ENCODE measurements at places on chromosomes 4 and X. TPM values are rescaled to one million over a fixed set of nuclear protein-coding genes. Genes with fewer than 3 reads are reported as not detected.

DNA sequence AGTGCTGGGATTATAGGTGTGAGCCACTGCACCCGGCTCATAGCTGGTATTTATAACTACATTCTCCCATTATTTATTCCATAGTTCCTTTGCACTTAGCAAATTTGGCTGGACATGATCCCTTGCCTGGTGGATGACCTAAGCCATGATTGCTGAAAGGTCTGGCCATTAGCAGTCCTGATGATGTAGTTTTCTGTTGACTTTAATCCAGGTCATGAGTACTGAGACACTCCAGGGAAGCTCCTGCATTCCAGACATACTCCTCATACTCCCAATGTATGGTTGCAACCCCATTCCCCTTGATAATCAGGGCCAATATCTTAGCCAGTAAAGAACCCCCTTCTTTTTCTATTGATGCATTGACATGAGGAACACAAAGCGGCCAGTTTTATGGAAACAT, 24.4 kb upstream of the MGST2 start:
- no peak for DNase-seq

The FGD1 gene
- 0.20 TPM for total RNA-seq

DNA sequence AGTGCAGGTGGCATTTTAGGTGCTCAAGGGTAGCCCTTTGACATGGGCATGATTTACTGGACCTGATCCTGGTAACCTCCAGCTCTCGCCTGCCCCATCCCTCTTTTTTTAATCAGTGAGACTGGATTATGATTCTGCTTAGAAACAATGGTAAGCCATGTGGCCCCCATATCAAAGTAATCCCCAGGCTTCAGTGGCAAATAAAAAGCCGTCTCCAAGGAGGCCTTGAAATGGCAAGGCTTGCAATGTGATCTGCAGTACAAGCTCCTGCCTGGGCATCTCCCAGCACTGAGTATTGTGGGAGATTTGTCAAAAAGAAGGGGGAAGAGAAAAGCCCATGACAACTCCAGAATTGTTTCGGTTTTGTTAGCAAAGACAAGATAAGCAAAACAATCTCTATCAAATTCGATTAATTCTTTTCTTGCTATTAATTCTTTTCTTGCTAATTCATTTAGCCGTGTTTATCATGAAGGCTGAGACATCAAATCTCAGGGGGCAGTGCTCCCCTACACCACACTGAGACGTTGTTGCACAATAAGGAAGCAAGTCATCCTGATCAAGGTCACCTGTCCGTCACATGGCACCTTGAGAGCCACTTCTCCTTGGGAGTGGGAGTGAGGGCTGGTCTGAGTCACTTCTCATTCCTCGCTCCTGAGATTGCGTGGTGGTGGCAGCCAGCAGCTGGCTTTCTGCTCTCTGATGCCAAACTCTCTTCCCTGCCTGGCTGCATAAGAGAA, 312.7 kb upstream of the GATB start:
- no peak for DNase-seq

DNA sequence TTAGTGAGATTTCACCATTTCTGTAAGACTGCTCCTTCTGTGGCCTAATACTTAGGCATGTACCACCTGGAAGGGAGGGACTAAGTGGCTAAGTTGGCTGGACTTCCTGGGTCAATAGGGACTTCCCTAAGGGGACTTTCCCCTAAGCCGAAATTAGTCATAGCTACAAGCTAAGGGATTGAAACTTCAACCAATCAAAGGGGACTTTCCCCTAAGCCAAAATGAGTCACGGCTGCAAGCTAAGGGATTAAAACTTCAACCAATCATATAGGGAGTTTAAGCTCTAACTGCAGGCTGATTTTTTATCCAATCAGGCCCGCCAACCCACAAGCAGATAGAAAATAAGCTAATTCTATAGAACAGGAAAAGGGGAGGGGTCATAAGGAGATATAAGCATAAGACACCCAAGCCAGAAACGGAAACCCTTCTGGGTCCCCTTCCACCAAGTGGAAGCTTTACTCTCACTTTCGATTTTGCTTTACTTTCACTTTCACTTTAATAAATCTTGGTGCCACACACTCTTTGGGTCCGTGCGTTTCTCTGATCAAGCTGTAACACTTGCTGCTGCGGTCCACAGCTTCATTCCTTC, 382.8 kb downstream of the KLHL4 start:
- no peak for DNase-seq

The SLC9B1 gene
- 2.1 TPM for total RNA-seq

DNA sequence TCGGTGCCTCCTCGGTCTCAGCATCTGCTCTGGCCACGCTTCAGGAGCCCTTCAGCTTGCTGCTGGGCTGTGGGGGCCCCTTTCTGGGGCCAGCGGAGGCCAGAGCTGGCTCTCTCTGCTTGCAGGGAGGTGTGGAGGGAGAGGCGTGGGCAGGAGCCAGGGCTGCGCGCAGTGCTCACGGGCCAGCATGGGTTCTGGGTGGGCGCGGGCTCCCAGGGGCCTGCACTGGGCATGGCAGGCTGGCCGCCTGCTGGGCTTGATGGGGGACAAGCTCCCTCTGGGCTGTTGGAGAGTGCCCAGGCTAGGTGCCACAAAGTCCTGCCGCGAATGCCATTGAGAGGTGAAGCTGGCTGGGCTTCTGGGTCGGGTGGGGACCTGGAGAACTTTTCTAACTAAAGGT, 57.3 kb upstream of the AGA start:
- no peak for DNase-seq

The MAOB gene
- not detected for total RNA-seq

DNA sequence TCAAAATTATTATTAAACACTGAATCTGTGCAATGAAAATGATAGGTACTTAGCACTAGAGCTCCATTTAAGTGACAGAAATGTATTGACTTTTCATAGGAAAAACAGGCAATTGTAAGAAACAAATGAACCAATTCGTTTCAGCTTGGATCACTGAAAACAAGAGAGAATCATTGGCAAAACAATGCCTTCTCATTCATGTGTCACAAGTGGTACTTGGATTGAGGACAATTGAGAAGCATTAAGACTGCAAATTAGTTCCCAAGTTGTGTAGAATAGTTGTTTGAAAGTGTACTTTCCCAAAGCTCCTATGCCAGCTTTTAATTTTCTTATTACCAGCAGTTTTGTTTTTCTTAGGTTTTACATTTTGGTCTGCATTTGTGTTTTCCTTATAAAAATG, 20.6 kb downstream of the CNKSR2 start:
- DNase-seq: no peak

DNA sequence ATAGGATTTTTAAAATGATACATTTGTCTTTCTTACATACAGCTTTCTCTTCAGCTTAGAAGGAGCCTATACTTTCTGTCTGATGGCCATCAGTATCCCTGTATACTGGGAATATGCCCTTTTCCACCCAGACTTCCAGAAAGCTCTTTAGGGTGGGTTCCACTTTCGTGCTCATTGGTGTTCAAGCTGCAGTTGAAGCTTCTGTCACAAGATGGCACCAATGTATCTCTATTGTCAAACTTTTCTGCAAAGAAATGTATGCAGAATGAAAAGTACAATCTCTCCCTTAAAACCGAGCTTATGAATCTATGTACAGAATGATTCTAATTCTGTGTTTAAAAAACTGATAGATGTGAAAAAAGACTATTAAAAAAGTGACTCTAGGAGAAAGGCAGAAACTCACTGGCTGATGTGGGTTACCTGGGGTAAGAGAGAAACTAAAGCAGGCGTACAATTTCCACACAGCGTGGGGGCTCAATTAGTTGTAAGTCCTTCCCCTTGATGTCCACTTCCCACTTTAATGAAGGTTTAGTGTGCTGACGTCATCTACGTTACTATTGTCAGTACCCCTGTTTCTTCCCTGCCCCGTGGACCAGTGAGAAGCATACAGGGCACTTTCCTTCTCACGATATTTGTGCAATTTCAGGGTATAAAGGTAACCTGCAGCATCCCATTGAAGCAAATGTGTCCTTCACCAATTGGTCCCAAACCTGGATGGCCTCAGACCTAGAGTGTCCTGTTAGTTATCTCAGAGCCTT, 57.3 kb upstream of the TCEAL2 start:
- peak; percentile 14 for DNase-seq

- no peak for DNase-seq
Observed at GRCh38 chr4:13893211-13893610, 265.7 kb upstream of the BOD1L1 start.
